ENCODE measurements at places on chromosomes 5 and 9. TPM values are rescaled to one million over a fixed set of nuclear protein-coding genes. Genes with fewer than 3 reads are reported as not detected.

The SMARCA2 gene
- total RNA-seq, result 47.4 TPM

The COMMD10 gene
- 39.8 TPM for total RNA-seq

The SLC36A2 gene
- total RNA-seq, result not detected

The LRRC26 gene
- 0.52 TPM for total RNA-seq

The CHSY3 gene
- total RNA-seq, result 1.1 TPM

The GPRIN1 gene
- total RNA-seq, result 11.5 TPM

The PCDHGA6 gene
- 0.71 TPM for total RNA-seq

The NUTM2G gene
- total RNA-seq, result not detected

The LIX1 gene
- not detected for total RNA-seq

The SPINK4 gene
- total RNA-seq, result not detected

The BTNL3 gene
- total RNA-seq, result not detected

GRCh38 chr9:125435776-125436612 is 174.4 kb downstream of the GAPVD1 start:
- DNase-seq, result no peak

GRCh38 chr9:133125941-133126696 is 5.1 kb upstream of the RALGDS start:
- DNase-seq, result no peak

GRCh38 chr9:131754846-131755245 is 15.0 kb upstream of the RAPGEF1 start:
- DNase-seq, result no peak

- DNase-seq, result no peak
These were observed 166.8 kb downstream of the HSD17B3 start for GRCh38 chr9:96135076-96135752.

DNA sequence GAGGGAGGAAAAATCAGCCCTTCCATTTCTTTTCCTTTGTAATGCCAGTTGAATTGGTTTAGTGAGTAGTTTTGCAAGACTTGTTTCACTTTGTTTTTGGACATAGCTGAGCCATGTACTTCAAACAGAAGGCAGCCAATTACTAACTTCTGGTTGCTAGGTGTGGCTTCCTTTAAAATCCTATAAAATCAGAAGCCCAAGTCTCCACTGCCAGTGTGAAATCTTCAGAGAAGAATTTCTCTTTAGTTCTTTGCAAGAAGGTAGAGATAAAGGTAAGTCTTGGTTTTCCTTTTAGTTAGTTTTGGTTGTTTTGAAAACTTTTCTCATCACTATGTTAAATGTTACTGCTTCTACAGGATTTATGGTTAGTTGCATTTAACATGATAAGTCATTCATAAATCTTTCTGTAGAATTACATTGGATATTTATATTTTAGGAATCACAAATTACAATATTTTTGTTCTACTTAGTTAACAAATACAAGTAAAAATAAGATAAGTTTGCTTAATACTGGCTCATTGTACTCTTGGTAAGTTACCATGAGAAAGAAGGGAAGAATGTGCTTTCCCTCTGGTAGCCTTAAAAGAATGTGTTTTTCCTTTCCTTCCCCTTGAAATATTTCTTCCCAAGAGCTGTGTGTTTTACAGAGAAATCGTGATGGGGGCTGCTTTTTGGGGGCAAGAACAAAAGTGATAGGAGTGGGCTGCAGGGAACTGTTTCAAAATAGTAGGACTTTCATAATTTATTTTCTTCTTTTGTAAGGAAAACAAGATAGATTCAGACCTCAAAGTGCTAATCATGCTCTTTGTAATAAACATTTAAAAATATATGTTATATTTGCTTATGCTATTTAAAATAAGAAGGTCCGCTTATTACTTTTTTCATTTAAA is at the start of gene ANXA1:
TSS of gene ANXA1 (plus strand) at position 213 of the 890 bp plus-strand sequence. CDS start 6,671 bp downstream, outside the sequence.
- peak; percentile 48 for DNase-seq

GRCh38 chr5:178361657-178362445 is 129.2 kb upstream of the PHYKPL start:
- DNase-seq, result no peak

DNA sequence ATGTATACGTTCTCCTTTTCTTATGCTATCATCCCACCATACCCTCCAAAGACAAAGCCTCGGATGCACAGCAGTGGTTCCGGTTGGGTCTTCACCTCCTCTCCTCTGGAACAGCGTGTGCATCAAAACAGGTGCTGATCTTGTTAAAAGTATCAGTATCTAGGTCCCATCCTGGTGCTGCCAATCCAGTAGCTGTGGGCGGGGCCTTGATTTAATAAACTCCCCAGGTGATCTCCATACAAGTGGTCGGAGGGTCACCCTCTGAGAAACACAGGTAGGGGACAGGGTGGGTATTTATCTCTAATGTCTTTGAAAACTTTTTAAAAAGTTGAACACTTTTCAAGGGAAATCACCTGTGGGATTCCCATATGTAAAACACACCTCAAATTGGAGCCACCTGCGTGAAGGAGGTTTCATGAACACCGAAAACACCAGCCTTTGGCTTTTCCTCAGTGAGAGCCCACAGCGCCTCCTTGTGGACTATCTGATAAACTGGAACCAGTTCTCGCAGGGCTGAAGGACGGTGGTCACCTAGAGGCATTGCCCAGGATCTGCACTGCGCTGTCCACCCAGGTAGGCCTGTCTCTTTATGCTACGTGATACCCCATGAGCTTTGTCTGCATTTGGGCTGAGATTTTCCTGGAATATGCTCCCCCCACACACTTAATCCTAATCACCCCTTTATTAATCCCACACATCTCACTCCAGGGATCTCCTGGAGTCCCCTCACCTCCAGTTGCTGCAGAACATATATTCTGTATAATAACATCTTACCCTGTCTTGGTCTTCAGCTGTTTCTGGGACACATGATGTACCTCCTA is 80.5 kb upstream of the EPB41L4B start:
- DNase-seq, result peak; percentile 61

GRCh38 chr5:135327429-135328127 is 71.5 kb downstream of the MACROH2A1 start:
- DNase-seq, result no peak

DNA sequence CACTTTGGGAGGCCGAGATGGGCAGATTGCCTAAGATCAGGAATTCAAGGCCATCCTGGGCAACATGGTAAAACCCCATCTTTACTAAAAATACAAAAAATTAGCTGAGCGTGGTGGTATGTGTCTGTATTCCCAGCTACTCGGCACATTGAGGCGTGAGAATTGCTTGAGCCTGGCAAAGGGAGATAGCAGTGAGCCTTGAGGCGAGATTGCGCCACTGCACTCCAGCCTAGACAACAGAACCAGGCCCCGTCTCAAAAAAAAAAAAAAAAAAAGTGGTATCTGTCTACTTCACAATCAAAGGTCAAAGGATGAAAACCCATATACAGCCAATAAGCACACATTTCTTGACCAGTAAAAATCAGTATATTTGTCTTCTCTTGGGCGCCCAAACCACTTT is 728.5 kb upstream of the ADAMTS16 start:
- no peak for DNase-seq

- DNase-seq, result no peak
These were observed 9.9 kb downstream of the MIER3 start for GRCh38 chr5:56941981-56942380.

DNA sequence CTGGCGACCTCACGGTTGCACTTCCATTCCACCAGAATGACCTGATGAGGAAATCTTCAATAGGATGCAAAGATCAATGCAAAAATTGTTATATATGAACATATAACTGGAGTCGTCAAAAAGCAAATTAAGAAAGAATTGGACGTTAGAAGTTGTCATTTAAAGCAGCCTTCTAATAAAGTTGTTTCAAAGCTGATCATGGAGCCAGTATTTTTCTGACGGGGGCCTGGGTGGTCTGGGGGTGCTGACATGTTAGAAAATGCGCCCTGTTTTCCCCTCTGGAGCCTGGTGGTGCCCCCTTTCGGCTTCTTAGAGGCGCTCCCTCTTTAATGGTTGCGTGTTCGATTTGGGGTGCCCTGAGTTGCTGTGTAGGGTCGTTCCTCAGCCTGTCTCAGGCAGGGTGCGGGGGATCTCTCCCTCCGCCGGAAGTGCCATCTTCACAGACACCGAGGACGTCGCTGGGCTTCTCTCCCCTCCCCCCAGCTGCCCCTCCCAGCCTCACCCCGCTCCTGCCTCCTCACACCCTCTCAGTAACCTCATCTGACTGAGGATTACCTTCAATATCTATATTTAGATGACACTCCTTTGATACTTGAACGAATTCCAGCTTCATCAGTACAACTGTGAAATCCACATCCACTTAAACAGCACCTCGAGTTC is 18.3 kb downstream of the PTGES2 start:
- DNase-seq, result no peak

DNA sequence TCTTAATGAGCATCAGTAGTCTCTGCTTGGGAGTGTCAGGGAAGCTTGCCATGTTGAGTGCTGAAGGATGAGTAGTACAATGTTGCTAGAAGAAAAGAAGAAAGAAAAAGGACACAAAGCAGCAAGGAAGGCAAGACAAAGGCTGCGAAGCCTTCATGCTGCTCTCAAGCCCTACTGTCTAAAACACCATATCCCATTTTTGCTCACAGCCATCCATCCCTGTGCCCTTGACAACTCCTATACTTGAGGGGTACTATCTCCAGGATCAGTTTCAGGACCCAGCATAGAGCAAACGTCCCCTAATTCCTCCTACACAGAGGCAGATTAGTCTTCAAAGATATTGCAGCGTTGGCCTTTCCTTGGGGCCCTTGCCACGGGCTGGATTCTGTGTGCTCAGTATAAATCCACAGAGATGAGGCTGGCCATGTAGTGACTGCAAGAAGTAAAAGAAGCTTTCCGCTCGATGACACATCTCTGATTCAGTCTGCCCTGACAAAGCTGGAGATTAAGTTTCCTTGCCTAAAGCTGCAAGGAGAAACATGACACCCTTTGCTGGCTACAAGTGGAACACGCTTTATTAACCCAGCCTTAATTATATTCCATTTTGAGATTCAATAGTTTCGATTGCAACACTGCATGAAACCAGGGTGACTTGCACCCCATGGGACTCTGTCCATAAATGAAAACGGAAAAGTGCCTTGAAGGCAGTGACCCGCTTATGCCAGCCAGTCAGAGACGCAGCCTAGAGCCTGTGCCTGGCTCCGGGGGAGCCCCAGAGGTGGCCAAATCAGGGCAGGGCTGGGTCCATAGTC is 304.6 kb downstream of the ACTL7B start:
- DNase-seq, result peak; percentile 53

DNA sequence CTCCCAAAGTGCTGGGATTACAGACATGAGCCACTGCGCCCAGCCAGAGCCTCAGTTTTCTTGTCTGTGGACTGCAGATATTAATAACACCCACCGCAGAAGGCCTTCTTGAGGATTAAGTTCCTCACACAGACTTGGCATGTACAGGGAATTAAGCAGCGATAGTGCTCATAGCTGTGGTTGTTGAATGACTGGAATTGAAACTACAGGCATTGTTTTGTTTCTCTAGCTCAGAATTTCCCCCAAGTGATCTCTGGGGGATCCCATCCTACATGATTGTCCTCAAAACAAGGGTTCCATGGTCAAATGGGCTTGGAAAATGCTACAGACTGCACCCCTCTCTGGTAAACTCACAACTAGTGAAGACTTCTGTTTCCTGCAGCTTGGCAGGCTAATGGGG is 44.2 kb upstream of the TDRD7 start:
- no peak for DNase-seq

DNA sequence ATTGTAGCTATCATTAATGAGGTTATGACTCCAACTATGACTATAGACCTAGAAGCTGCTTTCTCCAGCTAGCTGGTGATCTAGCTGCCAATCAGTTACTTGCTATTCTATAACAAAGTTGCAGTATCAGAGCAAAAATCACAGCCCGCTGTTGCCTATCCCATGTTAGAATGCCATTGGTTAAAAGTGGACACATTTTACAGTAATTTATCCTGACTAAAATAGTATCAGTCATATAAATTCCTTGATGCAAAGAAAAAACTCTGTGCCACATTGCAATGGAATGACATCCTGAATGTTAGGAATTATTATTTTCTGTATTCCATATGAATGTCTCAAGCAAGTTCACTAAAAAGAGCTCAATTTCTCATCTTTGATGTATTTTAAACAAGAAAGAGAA is 626.5 kb downstream of the PDE4D start:
- no peak for DNase-seq

DNA sequence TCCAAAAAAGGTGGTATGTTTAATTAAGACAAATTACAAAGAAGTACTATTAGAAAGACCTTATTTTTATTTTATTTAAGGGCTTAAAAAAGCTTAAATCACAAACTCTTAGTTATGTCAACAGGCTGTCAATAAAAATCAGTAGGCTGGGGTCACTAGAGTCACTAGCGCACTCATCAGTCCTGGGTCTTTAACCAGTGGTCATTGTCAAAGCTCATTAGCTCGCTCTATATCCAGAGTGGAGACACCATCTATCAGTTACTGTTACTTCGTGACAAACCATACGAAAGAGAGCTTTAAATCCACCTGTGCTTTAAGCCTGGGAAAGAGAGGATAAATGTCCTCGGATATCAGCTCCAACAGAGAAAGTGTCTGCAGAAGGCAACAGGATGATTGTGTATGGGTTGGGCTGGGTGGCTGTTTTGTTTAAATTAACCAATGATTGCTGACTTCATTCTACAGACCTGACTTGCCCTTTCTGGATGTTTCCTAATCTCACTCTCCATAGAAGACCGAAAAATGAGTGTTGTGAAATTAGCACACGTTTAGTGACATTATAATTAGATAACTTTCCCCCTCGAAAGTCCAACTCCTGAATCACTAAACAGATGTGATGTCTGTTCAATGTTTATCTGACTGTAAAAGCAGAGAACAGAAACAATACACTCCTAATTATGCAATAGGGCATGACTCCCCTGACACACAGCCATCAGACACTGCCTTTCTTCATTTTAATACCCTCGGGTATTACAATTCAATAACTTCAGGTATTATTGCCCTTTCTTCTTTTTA is 123.6 kb upstream of the TNPO1 start:
- no peak for DNase-seq

GRCh38 chr9:93308676-93309075 is 124.7 kb downstream of the WNK2 start:
- no peak for DNase-seq

DNA sequence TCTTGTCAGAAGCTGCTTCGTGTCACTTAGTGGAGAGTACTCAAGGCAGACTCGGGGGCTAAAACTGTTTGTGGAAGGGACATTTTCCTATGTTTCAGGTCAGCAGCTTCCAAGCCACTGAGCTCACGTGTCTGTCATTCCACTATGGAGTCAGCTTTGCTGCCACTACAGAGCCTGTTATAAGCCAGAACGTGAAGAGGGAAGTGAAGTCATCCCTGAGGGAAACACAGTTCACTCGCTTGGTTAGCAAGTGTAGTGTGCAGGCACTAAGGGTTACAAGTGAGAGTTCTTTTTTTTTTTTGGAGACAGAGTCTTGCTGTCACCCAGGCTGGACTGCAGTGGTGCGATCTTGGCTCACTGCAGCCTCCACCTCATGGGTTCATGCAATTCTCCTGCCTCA is 24.5 kb upstream of the LTC4S start:
- no peak for DNase-seq

GRCh38 chr5:173640156-173640804 is 23.8 kb upstream of the BOD1 start:
- no peak for DNase-seq

Data from Calu3 (cell line).